Esophagus squamous epithelium (tissue), 5 donors: ENCODE measurements at places on chromosomes 2 and 18.

DNA sequence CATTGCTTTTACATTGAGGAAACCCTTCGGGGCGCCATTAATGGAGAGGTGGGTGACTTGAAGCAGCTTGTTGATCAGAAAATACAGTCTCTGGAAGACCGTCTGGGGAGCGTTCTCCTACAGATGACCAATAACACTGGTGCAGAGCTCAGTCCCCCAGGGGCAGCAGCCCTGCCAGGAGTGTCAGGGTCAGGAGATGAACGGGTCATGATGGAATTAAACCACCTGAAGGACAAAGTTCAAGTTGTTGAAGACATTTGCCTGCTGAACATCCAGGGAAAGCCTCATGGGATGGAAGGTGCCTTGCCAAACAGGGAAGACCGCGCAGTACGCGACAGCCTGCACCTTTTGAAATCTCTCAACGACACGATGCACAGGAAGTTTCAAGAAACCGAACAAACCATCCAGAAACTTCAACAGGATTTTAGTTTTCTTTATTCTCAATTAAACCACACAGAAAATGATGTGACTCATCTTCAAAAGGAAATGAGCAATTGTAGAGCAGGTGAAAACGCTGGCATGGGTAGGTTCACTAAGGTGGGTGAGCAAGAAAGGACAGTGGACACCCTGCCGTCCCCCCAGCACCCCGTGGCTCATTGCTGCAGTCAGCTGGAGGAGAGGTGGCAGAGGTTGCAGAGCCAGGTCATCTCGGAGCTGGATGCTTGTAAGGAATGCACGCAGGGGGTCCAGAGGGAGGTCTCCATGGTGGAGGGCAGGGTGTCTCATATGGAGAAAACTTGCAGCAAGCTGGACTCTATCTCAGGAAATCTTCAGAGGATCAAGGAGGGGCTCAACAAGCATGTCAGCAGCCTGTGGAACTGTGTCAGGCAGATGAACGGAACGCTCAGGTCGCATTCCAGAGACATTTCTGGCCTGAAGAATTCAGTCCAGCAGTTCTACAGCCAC, 45.0 kb downstream of the EMILIN2 start:
- no peak overlapping the region for H3K4me3 ChIP-seq
- DNase-seq = no peak
- H3K36me3 ChIP-seq = no peaks in the 10 kb centered on the region
- no peaks in the 10 kb centered on the region for H3K4me1 ChIP-seq
- no peaks in the 10 kb centered on the region for H3K27me3 ChIP-seq

DNA sequence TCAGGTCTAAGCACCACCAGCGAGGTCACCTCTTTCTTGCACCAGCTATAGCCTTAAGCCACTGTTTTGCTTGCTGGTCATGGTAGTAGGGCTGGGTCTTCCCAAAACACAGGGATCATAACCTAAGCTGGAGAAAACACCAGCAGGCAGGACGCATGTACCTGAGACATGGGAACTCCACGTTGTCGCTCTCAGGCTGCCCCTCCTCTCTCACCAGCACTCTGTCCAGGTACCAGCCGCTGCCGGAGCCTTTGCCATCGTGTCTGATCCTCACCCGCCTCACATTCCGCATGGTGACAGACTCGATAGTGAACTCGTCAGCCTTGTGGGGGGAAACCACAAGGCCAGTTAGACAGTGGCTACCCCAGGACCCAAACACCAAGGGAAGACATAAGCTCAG, 79.5 kb downstream of the LOXHD1 start:
- no peaks in the 10 kb centered on the region for H3K27me3 ChIP-seq
- no peaks in the 10 kb centered on the region for H3K4me1 ChIP-seq
- no peak for DNase-seq
- H3K27ac ChIP-seq = no peak overlapping the region
- no peak overlapping the region for H3K4me3 ChIP-seq

- no peaks in the 10 kb centered on the region for H3K4me1 ChIP-seq
- DNase-seq = no peak
- no peaks in the 10 kb centered on the region for H3K36me3 ChIP-seq
- no peaks in the 10 kb centered on the region for H3K27me3 ChIP-seq
- no peak overlapping the region for H3K4me3 ChIP-seq
These were observed 113.0 kb downstream of the EML6 start for GRCh38 chr2:54836477-54836876.

DNA sequence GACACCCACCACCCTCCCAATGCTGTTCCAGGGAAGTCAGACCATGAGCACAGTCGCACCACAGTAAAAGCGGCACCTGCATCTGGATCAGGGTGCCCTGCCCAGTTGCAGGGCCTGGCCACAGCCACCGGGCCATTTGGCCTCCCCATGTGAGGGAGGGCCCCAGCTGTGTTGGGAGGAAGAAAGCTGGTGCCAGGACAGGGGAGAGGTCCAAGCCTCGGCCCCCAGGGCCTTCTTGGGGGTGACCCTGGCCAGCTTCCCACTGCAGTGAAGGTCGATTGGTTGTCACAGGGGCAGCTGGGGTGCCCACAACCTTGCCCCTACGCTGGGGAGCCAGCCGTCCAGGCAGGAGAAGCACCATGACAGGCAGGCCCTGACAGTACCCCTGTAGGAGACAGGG, 183.2 kb upstream of the RAB6C start:
- DNase-seq = no peak
- H3K27ac ChIP-seq = no peak overlapping the region
- no peaks in the 10 kb centered on the region for H3K27me3 ChIP-seq

DNA sequence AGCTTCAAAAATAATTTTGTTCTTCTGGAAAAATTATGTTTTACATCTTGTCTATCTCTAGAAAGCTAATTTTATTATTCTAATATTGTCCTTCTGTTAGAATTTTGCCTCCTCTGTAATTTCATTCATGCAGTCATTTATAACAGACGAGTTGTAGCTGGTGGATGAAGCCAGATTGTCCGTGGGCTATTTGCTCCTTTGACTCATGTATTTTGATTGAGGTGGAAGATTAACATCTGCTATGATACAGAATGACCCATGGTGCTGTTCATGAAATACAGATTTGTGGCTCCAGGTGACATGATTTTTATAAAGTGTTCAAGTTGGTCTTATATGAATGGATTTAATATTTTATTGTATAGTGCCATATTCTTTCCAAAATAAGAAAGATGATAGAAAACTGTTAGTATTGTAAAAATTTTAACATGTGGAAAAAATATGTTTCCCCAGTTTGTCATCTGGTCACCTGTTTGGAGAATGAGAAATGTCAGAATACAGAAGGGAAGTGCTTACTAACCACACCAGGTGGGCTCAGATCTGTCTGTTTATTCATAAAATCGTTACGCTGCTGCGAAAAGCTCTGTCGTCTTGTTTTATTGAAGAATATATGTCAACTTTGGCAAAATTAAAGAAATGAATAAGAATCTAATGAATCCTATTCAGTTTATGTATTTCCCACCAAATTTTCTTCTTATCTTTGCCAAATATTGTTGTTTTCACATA, 20.4 kb upstream of the L3MBTL4 start:
- H3K4me3 ChIP-seq = no peak overlapping the region
- H3K36me3 ChIP-seq = no peaks in the 10 kb centered on the region
- H3K27ac ChIP-seq = no peak overlapping the region
- H3K27me3 ChIP-seq = no peaks in the 10 kb centered on the region
- DNase-seq = no peak
- no peaks in the 10 kb centered on the region for H3K4me1 ChIP-seq

DNA sequence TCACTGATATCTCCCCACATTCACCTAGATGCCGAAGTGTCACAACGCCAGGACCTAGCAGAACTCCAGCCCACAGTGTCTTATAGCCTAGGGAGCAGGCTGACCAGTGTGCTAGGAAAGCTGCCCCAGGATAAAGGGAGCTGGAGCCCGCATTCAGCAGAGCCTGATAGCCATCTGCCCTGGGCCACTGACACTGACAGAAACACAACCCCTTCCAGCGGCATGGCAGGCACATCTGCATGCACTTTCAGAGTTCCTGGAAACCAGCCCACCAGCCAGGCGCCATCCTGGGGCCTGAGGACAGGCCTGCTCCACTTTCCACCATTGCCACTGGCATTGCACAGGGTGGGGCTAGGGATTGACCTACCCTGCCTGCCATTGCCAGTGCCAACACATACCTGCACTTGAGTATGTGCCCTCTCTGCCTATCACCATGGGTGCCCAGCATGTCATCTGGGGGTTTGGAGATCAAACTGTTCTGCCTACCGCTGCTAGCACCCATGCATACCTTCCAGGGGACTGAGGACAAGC, 290.1 kb upstream of the KLHL14 start:
- no peaks in the 10 kb centered on the region for H3K36me3 ChIP-seq
- H3K27me3 ChIP-seq = no peaks in the 10 kb centered on the region
- H3K27ac ChIP-seq = no peak overlapping the region
- DNase-seq = no peak
- no peak overlapping the region for H3K4me3 ChIP-seq

DNA sequence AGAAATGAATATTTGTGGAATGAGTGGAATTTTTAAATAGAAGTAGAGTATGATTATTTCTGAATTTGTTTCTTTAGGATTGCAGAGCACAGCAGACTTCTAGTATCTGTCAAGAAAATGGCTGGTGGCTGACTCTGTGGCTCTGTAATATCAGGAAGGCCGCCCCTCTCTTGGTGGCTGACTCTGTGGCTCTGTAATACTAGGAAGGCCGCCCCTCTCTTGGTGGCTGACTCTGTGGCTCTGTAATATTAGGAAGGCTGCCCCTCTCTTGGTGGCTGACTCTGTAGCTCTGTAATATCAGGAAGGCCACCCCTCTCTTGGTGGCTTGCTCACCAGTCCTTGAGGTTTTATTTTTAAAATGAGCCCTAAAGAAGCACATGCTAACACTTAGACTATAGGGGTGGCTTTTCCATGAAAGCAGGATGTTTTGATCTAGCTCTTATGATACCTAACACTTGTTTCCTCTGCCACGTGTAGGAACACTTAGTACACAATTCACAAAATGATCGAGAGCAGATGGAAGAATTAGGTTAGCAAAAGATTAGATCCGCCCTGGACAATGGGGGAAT, 85.1 kb upstream of the TTC39C start:
- no peaks in the 10 kb centered on the region for H3K27me3 ChIP-seq
- no peak for DNase-seq

DNA sequence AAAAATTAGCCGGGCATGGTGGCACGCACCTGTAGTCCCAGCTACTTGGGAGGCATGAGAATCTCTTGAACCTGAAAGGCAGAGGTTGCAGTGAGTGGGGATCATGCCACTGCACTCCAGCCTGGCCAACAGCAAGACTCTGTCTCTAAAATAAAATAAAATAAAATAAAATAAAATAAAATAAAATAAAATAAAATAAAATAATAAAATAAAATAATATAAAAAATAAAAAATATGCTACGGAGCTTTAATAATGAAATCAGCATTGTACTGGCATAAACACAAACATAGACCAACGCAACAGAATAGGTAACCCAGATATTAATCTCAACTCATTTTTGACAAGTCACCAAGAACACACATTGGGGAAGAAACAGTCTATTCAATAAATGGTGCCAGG, 973.4 kb upstream of the SOX11 start:
- H3K4me3 ChIP-seq = no peak overlapping the region
- no peak for DNase-seq
- no peak overlapping the region for H3K27ac ChIP-seq

DNA sequence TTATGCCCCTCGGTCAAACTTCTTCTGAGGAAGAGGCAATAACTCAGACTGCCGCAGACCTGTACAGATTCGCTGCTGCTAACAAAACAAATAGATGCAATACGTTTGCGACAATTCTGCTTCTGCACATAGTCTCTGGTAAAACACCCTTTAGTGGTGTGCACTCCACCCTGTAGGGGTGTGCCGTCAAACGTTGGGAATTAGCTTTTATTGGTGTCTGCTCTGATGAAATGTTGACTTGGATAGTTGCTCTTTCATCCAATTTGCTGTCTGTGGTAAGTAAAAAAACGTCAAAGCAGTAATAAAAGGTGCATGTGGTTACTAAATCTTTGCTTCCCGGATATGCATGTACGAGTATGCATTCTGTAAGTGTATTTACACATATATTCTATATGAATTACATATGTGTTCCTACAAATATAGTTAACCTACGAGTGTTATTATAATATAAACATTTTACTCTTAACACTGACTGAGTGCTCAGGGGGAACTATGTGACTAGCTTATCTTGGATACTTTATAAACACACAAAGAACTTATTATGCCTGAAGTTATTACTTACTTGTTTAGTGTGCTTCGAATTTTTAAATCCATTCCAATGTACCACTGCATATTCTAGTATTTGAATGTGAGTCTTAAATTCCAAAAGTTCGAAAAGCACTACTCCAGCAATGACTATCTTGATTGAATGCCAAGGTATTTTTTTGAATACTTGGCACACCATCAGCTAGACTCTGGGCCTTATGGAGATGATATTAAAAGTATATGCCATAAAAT, 610.2 kb downstream of the ZEB2 start:
- H3K27me3 ChIP-seq = no peaks in the 10 kb centered on the region
- DNase-seq = no peak
- no peak overlapping the region for H3K4me3 ChIP-seq
- H3K36me3 ChIP-seq = no peaks in the 10 kb centered on the region
- no peak overlapping the region for H3K27ac ChIP-seq

DNA sequence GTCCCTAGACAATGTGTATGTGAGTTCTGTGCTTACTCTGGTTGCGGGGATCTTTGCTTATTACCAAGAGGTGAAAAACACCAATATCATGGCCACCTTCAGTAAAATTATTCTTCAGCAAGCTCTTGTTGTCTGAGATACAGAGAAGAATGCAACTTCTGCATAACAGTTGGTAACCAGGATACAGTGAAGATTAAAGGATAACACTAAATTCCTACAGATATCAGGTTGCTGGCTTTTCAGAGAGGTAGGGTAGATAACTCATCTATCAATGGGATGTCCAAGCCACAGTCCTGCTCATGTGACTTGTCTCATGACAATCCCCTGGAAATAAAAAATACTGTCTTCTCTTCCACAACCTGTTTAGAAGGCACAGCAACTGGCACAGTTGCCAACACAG, 308.5 kb downstream of the TNS1 start:
- no peaks in the 10 kb centered on the region for H3K36me3 ChIP-seq
- no peak overlapping the region for H3K27ac ChIP-seq
- no peaks in the 10 kb centered on the region for H3K27me3 ChIP-seq
- H3K4me3 ChIP-seq = no peak overlapping the region
- no peak for DNase-seq
